Body of pancreas (tissue), 4 donors: ENCODE measurements at places on chromosomes 1 and 21.

DNA sequence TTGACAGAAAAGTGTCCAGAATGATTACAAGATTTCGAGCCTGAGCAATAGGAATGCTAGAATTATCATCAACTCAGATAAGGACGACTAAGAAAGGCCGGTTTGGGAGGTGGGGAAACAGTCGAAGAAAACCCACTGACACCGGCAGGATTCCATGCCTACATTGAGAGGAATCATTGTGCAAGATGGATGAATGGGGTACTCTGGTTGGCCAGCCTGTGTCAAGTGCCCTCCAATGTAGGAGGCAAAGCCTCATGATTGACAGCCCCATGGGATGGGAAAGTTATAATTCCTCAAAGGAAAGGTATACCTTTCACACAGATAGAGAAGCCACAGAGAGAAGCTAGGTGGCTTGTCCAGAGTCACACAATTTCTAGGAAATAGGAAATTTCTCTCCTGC, 153.5 kb upstream of the CTTNBP2NL start:
- no peak for DNase-seq

GRCh38 chr1:145702826-145703225, 4.3 kb downstream of the PDZK1 start:
- no peak for DNase-seq

- peak; percentile 7 for DNase-seq
Observed at GRCh38 chr1:87224201-87224600, 104.5 kb upstream of the LMO4 start.

- no peak for DNase-seq
Observed at GRCh38 chr1:33971913-33972312, 108.0 kb downstream of the HMGB4 start.

DNA sequence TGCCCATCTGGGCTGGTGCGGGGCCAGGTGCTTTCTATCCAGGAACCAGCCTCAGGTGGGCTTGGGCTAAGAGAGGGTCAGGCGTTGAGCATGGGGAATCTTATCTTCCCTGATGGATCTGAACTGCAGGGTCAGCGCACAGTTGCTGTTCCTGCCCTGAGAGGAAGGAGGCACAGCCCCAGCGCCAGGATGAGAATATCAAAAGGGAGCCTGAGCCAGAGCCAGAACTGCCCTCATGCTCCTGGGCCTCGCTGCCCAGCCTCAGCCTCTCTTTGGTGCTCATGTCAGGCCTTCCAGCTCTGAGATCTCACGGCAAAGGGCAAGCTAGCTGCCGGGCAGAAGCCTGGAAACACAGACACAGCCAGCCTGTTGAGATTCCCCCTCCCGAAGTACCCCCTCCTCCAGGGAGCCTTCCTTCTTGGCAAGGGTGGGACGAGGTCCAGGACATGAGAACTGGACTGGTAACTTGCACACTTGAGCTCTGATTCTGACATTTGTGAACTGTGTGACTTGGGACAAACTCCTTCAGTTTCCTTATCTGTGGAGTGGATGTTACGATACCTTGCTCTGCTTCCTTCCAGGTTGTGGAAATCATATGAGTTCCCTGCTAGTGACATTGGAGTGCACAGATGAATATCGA, 1.2 kb upstream of the LAD1 start:
- DNase-seq, result no peak

- DNase-seq, result no peak
Observed at GRCh38 chr1:188825471-188825870, 1652.2 kb downstream of the BRINP3 start.

- DNase-seq, result no peak
Observed at GRCh38 chr21:31473685-31474345, 129.8 kb upstream of the TIAM1 start.

- peak; percentile 32 for DNase-seq
Observed at GRCh38 chr1:15089258-15089992, 64.1 kb upstream of the TMEM51 start.

DNA sequence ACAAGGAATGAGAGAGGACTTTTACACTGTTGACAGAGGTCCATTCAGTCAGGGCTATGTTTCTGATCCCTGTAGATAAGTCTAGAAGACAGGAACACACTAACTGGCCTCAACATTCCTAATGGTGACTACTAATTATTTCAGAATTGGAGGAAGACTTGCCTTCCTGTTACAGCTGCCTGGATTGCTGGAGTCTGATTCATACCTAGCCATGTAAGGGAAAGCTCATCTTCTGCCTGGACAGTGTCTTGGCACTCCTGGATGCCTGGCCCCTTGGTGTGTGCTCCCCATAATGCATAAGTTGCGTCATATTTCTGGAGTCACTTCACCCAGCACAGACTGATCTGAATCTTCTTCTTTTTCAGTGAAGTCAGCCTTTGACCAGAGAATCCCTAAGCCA, 326.0 kb upstream of the RUNX1 start:
- no peak for DNase-seq

DNA sequence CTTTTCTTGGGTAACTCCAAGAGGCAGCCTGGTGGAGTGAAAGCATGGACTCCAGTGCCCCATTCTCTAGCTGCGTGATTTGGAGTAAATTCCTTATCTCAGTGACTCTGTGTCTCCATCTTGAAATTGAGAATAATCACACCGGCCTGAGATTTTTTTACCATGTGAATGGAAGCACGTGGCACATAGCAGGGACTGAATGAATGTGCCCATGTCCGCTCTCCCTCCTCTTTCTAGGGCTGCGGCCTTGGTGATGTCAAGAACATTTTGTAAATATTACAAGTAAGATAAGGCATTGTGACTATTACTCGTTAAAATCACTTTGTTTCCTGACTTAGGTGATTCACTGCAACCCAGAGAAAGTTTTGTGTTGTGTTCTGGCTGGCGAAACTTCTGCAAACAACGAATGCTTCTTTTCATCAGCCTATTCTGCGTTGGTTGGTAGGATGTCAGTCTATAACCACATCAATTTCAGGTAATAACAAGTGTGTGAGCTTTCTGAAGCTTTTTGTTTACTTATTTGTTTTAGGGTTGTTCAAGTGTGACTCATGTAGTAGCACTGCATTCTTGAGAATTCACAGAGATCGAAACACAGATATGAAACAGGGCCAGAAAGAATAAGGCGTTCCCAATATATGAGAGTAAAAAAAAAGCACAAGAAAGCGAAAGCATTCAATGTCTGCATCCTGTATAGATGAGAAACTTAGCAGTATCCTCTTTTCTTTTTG, 135.7 kb upstream of the SLC45A1 start:
- DNase-seq, result peak; percentile 96

GRCh38 chr1:200866521-200866920, 6.3 kb upstream of the GPR25 start:
- DNase-seq, result no peak

GRCh38 chr1:112798292-112798691, 83.2 kb upstream of the PPM1J start:
- no peak for DNase-seq

DNA sequence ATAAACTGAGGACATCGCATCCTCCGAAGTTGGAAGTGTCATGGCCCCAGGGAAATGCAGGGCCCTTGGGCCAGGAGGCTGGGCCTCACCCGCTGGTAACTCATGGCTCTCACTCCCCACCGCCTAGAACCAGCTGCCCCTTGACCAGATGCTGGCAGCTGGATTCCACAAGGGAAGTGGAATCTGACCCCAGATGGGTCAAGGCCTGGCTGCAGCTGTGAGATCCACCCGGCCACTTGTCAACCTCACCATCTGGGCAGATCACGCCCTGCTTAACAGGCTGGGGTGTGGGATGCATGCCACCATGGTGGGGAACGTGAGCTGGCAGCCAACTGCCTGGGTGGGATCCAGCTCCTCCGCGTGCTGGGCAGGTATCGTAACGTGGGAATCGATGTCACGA, 25.5 kb downstream of the KCNAB2 start:
- DNase-seq, result no peak

GRCh38 chr1:224201853-224202252, 18.8 kb downstream of the DEGS1 start:
- no peak for DNase-seq

DNA sequence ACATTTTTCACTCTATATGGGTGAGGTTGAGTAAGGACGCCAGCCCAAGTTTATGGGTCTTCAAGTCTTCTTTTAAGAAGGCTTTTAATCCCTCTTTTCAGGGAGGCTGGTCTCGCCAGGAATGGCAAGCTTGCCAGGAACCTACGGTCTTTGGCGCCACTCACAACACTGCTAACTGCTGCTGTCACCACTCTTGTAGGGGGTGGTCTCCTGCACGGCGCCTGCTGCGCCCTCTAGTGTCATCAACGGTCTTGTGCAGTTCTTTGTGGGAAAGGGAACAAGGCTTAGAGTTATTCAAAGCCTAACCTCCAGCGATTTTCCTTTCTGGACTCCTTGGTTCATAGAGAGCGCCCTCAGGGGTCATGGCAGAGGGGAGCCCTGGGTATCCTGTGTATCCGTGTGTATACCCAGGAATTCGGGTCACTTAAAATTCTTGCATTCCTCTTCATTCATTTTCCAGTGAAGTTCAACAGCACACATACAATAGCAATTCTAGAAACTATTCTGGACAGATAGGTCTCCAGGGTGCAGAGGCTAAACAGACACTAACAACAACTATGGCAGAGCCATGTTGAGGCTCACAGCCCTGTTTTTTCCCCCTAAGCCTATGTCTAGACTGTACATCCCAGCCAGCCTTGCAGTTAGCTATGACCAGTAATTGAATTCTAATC, 392.8 kb upstream of the CAMK1G start:
- peak; percentile 69 for DNase-seq

DNA sequence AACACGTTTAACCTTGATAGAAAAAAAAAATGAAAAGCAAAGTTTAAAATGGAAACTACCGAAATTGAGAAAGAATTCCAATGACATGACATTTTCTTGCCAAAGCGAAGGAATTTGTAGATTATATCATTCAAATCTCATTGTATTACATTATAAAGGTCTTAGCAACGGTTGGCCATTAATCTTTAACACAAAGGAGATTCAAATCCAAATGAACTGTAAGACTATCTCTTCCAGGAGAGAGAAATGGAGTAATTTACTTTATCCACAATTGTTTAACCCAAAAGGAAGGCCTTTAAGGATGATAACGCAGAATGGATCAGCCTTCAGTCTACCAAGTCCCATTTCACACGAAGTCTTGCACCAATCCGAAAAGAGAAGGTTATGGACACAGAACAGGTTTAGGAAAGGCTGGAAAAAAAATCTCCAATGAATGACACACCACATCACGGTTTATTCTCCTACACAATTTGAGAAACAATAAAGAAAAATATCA, 1.5 kb downstream of the ENAH start:
- DNase-seq, result no peak

GRCh38 chr1:245197121-245197520, 42.3 kb downstream of the KIF26B start:
- DNase-seq, result no peak

DNA sequence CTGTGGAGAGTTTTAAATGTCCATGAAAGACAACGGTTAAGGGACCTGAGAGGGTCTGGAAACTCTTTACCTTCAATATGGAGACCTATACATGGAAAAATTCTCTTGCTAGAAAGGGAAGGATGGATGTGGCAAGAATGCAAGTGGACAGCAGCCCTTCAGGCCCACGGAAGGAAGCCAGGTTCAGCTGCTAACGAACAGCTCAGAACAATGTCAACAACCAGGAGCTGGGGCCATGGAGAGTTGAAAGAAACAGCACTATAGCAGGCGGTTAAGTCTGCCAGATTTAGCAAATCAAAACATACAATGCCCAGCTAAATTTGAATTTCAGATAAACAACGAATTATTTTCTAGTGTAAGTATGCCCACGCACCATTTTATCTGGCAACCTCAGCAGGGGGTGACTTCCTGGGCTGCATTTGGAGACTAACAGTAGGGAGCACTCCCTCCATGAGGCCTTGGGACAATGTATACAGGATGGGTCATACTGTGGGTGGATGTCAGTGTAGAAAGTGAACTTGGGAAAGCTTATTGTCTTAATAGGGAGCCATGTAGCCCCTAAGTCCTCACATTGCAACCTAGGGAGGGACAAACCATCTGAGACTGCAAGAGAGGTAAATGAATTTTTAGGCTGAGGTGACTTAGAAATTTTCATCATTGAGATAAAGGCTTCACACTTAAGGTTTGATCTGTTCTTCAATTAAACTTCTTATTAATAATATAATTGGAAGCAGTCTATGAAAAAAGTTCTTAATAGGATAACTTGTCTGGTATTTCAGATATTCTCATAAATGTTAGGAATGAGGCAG, 7.8 kb upstream of the H3-3A start:
- DNase-seq, result no peak

DNA sequence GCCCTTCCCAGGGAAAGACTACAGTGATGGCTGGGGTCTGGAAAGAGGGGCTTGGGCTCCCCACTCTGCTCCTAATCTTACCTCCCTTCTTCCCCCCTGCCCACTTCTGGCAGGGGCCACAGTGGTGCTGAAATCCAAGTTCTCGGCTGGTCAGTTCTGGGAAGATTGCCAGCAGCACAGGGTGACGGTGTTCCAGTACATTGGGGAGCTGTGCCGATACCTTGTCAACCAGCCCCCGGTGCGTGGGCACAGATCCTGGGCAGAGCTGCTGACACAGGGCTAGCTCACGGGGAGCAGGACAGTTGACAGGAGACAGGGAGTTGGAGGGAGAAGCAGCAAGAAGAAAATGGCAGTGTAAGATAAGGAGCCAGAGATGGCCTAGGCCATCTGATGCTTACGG, 2.4 kb downstream of the SLC27A3 start:
- peak; percentile 72 for DNase-seq

DNA sequence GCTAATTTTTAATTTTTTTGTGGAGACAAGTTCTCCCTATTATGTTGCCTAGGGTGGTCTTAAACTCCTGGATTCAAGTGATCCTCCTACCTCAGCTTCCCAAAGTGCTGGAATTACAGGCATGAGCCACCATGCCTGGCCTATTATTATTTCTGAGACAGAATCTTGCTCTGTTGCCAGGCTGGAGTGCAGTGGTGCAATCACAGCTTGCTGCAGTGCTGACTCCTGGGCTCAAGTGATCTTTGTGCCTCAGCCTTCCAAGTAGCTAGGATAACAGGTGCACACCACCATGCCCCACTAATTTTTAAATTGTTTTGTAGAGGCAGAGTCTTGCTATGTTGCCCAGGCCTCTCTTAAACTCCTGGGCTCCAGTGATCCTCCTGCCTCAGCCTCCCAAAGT, 196.3 kb downstream of the CAMTA1 start:
- DNase-seq, result no peak

DNA sequence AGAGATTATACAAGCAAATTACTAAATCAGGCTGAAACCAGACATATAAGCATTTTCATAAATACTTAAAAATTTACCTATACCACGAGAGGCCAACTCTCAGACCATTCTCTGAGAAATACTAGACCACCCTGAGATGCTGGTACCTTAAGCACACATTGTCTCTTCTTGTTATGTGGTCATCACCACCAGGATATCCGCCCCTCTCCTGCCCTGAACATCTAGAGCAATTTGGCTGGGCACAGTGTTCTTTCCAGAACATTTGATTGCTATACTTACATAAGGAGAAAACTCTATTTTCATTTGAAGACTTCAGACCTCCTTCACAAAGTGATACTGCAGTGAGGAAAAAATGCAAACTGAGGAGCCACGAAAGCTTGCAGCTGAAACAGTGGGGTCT, 36.2 kb upstream of the DUSP10 start:
- DNase-seq, result no peak

- no peak for DNase-seq
Observed at GRCh38 chr1:74699331-74699730, 25.7 kb upstream of the ERICH3 start.
